Activated naive CD8-positive, alpha-beta T cell treated with anti-CD3 and anti-CD28 coated beads, Interleukin-2, amount 50 U/mL, for 16 hours (primary cell): ENCODE measurements at places on chromosomes 3 and 15.

DNA sequence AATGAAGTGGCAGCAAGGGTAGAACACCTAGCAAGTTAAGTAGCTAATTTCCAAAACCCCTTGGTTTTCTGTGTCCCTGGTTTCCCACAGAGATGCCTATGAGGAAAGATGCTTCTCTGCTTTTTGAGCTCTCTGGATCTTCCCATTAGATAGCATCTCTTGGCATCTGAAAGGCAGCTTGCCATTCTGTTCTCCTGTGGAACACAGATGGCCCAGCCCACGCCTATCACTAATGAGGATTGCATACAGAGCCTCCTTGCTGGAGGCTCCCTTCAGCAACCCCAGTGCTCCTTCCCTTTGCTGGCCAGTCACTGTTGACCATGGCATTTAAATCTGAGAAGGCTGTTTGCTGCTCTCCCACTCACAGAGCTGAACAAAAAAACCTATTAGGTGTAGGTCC is 34.4 kb upstream of the ETV5 start:
- DNase-seq, result no peak

DNA sequence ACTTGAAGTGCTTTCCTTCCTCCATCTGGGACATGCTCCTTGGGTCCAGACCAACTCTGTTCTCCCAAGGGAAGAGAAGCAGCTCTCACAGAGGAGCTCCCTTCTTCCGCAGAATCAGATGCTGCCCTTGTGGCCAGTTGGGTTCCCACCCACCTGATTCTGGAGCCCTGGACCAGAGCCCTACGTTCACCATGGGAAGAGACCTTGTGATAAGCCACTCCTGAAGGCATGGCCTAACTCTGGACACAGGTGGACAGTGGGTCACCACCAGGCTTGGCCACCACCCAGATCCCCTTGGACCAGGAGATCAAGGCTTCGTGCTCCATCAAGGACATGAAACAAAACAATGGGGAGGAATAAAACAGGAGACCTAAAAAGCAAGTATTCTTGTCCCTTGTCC is 172.2 kb downstream of the RPLP1 start:
- DNase-seq, result no peak

DNA sequence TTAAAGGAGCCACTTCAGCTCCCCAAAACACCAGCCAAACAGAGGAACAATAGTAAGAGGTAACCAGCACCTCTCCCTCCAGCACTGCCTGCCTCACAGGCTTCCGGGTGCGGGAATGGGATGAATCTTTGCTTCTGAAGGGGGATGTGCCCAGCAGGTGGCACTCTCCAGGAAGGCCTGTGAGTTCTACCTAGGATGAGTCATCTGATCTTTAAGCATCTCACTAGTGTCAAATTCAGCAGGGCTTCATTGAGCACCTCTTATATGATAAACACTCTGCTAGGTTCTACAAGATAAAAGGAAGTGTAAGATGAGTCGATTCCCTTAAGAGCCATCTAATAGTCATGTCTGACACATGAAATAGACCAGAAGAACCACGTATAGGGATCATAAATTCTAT is 237.4 kb upstream of the UMPS start:
- no peak for DNase-seq

GRCh38 chr15:64619880-64620839 is 155.2 kb downstream of the RBPMS2 start:
- no peak for DNase-seq

GRCh38 chr15:92328207-92328606 is 65.5 kb upstream of the ST8SIA2 start:
- no peak for DNase-seq

DNA sequence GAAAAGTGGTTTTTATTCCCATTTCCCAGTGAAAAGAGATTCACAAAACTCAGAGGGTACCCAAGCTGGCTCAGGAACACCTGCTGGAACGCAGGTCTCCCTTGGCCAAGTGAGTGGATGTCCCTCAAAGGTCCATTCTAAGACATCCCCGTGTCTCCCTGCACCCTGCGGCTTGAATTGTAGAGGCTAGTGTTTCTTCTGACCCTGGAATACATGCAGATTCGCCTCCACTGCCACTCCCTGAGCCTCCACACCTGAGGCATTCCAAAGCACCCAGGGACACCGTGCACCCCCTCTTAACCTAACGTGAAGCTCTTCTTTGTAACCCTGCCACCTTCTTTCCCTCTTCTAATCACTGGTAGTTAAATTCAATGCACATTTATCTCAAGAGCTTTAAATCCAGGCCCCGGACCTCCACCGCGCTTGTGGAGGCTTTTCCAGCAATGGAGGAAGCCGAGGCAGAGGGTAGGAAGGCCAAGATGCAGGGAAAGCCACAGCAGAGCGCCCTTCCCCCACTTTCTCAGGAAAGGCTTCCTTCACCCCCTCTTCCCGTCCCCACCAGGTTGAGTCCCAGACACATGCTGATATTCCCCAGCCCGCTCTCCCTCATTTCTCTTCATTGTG is 590 bp upstream of the ITGA11 start:
- no peak for DNase-seq
